ENCODE measurements at places on chromosomes 12 and 14. TPM values are rescaled to one million over a fixed set of nuclear protein-coding genes. Genes with fewer than 3 reads are reported as not detected.

GRCh38 chr12:84920331-84920730 is 7.7 kb upstream of the SLC6A15 start:
- H3K4me3 ChIP-seq = no peak overlapping the region
- no peaks in the 10 kb centered on the region for H3K36me3 ChIP-seq
- DNase-seq = no peak
- H3K4me1 ChIP-seq = no peaks in the 10 kb centered on the region

- H3K36me3 ChIP-seq = peaks cover 36% of the 10 kb centered on the region
- H3K4me3 ChIP-seq = no peak overlapping the region
- peaks cover 17% of the 10 kb centered on the region for H3K4me1 ChIP-seq
- no peaks in the 10 kb centered on the region for H3K27me3 ChIP-seq
- H3K27ac ChIP-seq = no peak overlapping the region
Measured at GRCh38 chr14:89248411-89249064, 168.5 kb downstream of the FOXN3 start.

KRT7 gene
- 8.5 TPM for total RNA-seq

DNA sequence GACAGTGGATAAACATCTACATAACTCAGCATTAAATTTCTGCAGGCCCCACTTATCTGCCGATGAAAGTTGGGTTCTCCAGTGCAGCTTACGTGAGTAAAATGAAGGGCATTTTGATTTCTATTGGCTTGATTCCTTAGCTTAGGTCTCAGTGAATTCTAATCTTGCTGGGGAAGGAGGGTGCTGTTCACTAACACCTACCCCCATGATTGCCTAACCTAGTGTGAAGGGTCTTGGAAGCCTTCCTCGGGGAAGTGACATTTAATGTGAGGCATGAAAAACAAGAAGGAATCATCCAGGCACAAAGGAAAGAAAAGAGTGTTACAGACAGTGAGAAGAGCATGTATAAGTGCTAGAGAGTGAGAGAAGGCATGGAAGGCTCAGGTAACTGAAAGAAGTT is 81.0 kb downstream of the DAAM1 start:
- H3K4me1 ChIP-seq = peaks cover 6% of the 10 kb centered on the region
- H3K27me3 ChIP-seq = no peaks in the 10 kb centered on the region
- no peak overlapping the region for H3K27ac ChIP-seq
- no peak overlapping the region for H3K4me3 ChIP-seq
- H3K36me3 ChIP-seq = peaks cover 34% of the 10 kb centered on the region

DNA sequence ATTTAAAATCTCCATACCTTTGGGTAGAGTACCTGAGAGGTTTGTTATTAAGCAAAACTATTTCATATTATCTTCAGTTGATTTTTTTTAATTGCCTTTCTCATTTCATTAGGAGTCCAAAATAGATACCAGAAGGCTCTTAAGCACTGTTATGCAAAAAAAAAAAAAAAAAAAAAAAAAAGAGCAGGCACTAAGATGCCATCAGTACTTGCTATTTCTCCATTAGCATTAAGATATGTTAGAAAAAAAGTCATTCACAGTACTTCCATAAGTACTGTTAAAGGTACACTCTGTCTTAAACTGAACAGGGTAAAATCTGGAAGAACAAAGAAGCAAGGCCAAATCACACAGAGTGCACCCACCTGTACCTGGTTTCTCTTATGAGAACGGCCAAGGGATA is 57.2 kb downstream of the SETD3 start:
- peaks cover 15% of the 10 kb centered on the region for H3K4me1 ChIP-seq
- H3K27ac ChIP-seq = no peak overlapping the region
- no peaks in the 10 kb centered on the region for H3K27me3 ChIP-seq
- no peak overlapping the region for H3K4me3 ChIP-seq

RFLNA gene
- total RNA-seq = not detected

DNA sequence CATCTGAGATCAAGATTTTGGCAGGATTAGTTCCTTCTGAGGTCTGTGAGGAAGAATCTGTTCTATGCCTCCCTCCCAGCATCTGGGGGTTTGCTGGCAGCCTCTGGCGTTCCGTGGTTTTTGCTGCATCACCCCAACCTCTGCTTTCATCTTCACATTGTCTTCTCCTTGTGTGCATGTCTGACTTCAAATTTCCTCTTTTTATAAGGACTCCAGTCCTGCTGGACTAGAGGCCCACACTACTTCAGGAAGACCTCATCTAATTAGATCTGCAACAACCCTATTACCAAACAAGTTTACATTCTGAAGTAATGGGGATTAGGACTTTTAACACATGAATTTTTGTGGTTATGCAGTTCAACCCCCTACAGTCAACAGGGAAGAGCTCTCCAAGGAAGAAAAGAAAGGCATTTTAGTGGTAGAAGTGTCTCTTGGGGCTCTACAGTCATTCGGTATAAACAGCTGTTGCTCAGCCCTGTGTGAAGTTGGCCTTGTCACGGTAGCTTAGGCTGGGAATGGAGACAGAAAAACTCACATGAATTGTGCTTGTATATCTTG is 89.7 kb downstream of the CAND1 start:
- H3K27ac ChIP-seq = no peak overlapping the region
- no peak overlapping the region for H3K4me3 ChIP-seq
- H3K4me1 ChIP-seq = peaks cover 7% of the 10 kb centered on the region
- no peaks in the 10 kb centered on the region for H3K27me3 ChIP-seq

GRCh38 chr12:20436316-20436715 is 68.0 kb downstream of the PDE3A start:
- no peaks in the 10 kb centered on the region for H3K4me1 ChIP-seq
- no peak for DNase-seq
- H3K27ac ChIP-seq = no peak overlapping the region
- H3K36me3 ChIP-seq = no peaks in the 10 kb centered on the region

DNA sequence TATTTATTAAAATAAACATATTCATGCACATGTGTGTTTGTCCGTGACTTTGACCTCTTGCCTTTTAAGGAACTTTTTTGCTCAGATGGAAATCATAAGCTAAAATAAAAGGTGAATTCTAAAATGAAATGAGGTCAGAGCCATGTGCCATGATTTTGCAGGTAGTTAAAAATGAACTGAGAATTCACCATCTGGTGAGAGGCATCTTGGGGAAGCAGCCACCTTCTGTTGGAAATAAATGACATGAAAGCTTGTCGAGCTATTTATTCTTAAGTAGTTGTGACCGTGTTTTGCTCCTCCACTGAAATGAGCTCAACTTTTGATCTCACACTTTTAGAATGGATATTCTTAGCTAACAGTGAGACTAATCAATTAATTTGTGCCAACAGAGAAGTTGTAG is 56.8 kb upstream of the CNOT2 start:
- no peaks in the 10 kb centered on the region for H3K36me3 ChIP-seq
- no peaks in the 10 kb centered on the region for H3K4me1 ChIP-seq
- no peak for DNase-seq
- H3K27me3 ChIP-seq = no peaks in the 10 kb centered on the region
- no peak overlapping the region for H3K4me3 ChIP-seq

DNA sequence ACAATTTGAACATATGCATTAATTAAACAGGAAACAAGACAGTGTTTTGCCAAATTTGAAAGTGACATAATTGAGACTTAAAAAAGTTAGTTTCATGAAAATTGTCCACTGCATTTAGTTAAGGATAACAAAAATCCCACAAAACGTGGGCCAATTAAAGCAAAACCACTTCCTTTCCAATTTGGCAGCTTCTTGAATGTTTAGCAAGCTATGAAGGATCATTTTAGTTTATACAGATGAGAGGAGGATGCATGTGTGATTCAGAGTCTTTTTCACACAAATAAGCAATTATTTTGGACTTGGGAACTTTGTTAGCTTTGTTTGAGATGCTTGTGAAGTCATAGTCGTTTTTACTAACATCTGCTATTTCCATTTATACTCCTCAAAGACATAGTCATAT is 109.6 kb downstream of the ATXN7L3B start:
- H3K27ac ChIP-seq = no peak overlapping the region
- no peaks in the 10 kb centered on the region for H3K36me3 ChIP-seq
- H3K4me1 ChIP-seq = no peaks in the 10 kb centered on the region
- no peak overlapping the region for H3K4me3 ChIP-seq
- H3K27me3 ChIP-seq = peaks cover 7% of the 10 kb centered on the region
- no peak for DNase-seq

GRCh38 chr14:95488376-95489213 is 27.9 kb downstream of the SYNE3 start:
- no peak overlapping the region for H3K27ac ChIP-seq
- no peaks in the 10 kb centered on the region for H3K27me3 ChIP-seq
- no peak overlapping the region for H3K4me3 ChIP-seq
- DNase-seq = no peak
- peaks cover 22% of the 10 kb centered on the region for H3K4me1 ChIP-seq

G2E3 gene
- 34.2 TPM for total RNA-seq

DNA sequence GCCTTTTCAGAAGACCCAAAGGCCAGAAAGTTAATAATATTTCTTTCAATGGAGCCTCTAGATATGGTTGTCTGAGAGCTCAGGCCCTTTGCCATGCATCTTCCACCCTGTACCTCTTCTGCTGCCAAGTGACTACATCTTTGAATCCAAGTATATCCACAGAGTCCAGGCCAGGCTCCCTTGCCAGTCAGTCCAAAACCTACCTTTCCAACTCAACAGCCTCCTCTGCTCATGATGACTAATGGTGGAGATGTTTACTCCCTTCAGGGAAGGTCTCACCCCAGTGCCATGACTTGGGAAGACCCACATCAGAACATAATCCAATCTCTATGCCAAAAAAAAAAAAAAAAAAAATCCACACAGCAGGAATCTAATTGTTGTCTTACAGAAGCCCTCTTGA is 20.4 kb downstream of the TTC9 start:
- no peaks in the 10 kb centered on the region for H3K27me3 ChIP-seq
- H3K36me3 ChIP-seq = peaks cover 24% of the 10 kb centered on the region
- H3K27ac ChIP-seq = peak overlapping the region; percentile 86
- H3K4me1 ChIP-seq = peaks cover 71% of the 10 kb centered on the region
- H3K4me3 ChIP-seq = peak overlapping the region; percentile 76

GPD1 gene
- total RNA-seq = 0.91 TPM

DNA sequence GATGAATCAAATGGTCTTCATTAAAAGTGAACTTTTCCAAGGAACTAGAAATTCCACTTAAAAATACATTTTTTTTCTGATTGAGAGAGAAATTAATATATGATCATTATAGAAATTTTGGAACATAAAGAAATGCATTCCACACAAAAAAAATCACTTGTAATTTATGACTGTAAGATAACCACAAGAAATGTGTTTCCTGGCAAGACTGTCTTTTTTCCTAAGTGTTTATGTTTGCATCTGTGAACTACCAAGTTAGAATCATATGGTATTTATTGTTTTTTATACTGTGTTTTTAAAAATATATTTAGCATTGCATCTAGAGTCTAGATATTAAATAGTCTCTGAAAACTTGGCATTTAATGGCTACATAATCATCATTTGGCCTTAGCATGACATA is 726.8 kb downstream of the BCL11B start:
- H3K27ac ChIP-seq = no peak overlapping the region
- H3K4me1 ChIP-seq = peaks cover 3% of the 10 kb centered on the region
- peaks cover 2% of the 10 kb centered on the region for H3K27me3 ChIP-seq

CCDC177 gene
- total RNA-seq = not detected

DNA sequence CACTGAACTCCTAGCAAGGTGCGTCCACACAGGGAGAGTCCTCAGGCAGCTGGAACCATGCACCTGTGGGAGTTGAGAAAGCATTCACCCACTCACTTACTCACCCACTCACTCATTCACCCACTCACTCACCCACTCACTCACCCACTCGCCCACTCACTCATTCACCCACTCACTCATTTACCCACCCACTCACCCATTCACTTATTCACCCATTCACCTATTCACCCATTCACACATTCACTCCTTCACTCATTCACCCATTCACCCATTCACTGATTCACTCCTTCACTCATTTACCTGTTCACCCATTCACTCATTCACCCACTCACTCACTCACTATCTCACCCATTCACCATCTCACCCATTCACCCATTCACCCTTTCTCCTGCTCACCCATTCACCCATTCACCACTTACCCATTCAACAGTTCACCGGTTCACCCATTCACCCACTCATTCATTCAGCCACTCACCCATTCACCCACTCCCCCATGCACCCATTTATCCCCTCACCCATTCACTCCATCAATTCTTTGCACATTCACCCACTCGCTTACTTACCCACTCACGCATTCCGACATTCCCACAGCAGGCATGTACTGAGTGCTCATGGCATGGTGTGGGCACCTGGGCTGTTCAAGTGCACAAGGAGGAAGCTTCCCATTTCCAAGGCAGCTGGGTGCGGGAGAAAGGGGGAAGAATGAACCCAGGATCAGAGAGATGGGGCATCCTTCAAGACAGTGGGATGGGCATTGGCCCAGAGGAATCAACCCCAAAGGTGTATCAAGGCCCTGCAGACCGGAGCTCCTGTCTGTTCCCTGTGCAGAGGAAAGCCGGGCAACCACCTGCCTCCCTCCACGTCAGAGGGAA is 135.2 kb upstream of the C14orf180 start:
- no peak for DNase-seq
- H3K4me1 ChIP-seq = no peaks in the 10 kb centered on the region
- H3K27me3 ChIP-seq = peaks cover 9% of the 10 kb centered on the region

- no peak overlapping the region for H3K4me3 ChIP-seq
- no peak for DNase-seq
- H3K27ac ChIP-seq = no peak overlapping the region
- H3K27me3 ChIP-seq = no peaks in the 10 kb centered on the region
- no peaks in the 10 kb centered on the region for H3K36me3 ChIP-seq
Measured at GRCh38 chr14:45658226-45658916, 405.4 kb upstream of the MIS18BP1 start.

NAV3 gene
- total RNA-seq = not detected

DNA sequence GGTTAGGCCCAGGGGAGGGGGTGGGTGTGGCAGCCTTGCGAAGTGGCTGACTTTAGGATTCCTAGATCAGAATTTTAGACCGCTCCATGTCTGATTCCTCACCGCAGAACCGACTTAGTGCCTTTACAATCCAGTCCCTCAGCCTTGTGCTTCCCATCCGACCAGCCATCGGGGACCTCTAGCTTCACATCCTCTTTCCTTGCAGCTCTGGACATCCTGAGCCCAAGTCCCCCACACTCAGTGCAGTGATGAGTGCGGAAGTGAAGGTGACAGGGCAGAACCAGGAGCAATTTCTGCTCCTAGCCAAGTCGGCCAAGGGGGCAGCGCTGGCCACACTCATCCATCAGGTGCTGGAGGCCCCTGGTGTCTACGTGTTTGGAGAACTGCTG is 557 bp downstream of the COPS7A start:
- DNase-seq = peak; percentile 65
- peaks cover 8% of the 10 kb centered on the region for H3K36me3 ChIP-seq
- H3K4me3 ChIP-seq = peak overlapping the region; percentile 99
- H3K4me1 ChIP-seq = peaks cover 22% of the 10 kb centered on the region
- H3K27ac ChIP-seq = peak overlapping the region; percentile 99

DNA sequence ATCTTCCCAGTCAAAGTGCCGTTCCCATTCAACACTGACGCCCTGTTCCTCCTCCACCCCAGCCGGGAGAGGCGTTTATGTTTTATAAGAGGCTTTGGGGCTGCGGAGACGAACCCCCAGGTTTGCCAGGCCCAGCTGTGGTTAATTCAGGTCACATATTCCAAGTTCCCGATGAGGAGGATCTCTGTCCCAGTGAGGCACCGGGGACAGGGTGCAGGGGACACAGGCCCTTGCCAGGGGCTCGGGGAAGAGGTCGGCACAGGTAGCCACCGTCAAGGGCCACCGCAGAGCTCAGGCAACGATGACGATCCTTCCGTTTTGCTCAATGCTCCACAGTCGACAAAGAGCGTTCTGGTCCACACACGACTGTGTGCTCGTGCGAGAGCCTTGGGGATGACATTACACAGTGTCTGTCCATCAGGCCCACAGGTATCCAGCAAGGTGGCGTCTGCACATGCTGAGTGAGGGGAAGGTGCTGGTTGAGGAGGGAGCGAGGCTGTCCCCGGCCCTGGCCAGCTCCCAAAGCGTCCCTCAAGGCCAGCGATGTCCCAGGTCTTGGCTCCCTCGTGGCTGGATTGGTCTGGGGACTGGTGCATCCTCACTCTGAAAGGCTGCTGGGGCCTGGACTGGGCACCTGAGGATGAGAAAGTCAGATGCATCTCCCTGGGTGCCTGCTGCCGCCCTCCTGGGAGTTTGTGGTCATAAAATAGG is 189.2 kb upstream of the C14orf180 start:
- H3K36me3 ChIP-seq = no peaks in the 10 kb centered on the region
- peak overlapping the region; percentile 34 for H3K4me3 ChIP-seq
- DNase-seq = peak; percentile 26
